ENCODE measurements at places on chromosomes 16 and 17.

- no peak for DNase-seq
Measured at GRCh38 chr16:65200857-65201256, 79.0 kb upstream of the CDH11 start.

DNA sequence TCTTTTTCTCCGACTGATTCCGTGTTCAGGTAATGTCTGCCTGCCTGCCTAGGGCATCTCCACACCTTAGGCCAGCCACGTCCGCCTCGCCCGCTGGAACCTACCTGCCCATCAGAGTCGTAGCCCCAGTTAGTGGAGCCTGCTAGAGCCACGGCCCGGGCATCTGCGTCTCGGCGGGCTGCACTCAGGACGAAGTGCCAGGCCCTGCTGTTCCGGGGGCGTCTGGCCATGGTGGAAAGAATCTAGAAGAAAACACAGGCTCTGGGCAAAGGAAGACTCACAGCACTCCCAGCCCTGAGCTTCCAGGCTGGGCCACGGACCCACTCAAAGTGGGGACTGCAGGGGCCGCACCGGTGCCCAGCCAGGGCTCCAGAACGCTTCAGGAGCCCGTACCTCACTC is 1.1 kb downstream of the SPSB3 start:
- no peak for DNase-seq

GRCh38 chr17:61321344-61321743 is 78.3 kb upstream of the TBX2 start:
- DNase-seq, result no peak

DNA sequence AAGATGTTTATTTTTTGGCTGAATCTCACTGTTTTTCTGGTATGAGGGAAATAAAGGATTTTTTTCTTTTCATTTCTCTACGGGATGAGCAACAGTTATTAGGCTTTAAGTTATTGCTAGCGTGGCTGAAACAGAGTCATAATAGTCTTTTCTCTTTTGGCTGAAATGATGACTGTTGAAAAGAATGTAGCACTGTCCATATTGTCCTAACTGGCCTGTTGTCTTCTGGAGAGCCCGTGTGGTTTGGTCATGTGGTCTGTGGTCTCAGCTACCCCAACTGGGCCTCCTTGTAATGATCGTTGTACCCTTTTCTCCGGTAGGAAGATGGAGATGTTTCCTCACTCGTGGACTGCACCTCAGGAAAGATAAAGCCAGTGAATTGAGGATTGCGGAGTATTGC is 36.6 kb downstream of the EPN2 start:
- no peak for DNase-seq

DNA sequence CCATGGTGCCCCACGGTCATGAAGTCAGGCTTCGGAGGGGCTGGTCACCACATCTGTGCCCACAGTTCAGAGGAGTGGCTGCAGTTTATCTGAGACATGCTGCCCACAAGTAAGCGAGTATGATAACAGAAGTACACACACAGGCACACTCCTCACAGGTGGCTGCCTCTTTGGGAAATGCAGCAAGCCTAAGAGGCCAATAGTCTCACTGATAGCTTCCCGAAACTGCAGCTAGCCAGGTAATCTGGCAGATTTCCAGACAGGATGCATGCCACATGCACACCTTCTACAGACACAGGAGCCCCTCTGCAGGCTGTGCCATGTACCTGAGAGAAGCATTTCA is 12.6 kb upstream of the GFOD2 start:
- no peak for DNase-seq

DNA sequence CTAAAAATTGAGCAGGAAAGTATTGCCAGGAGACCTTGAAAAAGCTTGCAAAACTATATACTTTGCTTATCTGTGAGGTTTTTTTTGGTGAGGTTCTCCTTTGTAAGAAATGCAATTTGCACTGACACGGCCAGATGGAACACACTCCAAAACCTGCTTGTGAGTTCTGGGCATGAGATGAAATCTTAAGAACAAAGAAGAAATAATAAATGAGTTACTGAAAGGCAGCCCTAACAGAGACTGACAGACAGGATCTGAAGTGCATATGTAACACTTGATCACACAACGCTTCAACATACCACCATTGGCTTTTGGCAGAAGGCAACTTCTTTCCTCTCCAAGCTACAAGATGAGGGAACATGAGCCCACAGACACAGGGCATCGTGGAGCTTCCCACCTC is 82.6 kb downstream of the USP31 start:
- DNase-seq, result no peak

DNA sequence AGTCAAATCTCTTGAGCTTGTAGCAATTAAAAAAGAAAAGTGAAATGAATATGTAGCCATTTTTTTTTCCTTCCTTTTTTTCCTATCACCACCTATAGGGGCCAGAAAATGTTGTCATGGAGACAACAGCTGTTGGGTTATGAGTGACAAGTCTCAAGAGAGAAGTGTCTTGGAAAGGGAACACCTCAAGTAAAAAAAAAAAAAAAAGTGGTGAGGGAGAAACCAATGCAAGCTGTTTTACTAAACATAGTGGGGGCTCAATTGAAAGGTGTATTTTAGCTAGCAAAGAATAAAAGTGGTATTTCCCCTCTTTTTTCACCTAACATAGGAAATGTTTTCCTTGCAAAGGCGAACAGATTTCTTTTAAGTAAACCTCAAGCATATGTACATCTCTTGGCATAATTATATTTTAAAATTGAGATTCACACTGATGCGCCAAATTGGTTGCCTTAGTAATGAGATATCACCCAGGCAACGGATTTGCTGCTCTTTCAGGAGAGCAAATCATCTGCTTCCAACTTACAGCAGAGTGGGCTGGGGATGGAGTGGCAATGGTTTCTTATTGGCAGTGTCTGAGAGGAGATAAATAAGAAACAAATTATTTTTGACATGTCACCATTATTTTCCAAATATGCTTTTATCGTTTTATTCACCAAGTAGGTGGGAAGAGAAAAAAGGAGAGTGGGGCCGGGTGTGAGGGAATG is 183.6 kb downstream of the MYO1D start:
- DNase-seq, result no peak

DNA sequence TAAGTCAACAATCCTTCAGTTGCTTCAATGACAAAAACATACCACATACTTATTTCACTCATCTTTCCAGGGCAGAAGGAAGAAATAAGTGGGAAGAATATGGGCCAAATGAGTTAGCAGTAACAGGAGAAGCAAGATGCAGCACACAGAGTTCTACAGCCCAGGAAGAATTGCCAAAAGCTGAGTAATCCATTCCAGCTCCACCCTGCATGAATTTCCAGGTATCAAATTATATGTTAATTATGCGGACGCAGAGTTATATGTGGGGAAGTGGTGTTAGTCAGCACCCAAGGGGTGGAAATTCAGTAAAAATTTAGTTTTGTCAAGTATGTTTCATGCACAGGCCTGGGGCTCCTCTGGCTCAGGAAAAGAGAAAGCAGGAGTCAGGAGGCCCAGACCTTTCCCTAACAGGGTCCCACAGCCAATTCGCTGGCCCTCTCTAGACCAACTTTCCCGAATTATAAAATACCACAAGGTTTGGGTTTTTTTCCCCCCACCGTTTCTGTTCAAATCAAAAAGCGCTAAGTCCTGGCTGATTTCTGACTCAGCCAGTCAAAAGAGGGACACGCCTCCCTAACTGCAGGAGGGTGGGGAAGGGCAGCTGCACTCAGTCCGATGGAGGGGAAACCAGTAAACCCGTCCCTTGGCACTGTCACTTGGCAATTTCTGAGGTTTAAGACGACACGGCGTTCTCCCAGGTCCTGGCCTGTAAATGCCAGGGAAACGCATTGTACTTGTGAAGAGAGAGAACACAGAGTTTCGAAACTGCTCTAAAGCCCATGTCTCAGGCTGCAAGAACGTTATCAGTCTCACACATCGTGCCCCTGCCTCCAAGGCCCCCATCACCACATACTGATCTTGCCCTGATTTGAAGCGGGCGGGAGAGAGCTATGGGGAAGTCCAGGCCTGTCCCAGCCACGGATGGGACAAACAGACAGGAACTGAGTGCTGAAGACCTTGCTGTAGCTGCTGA is 58.1 kb downstream of the ZFHX3 start:
- no peak for DNase-seq

- DNase-seq, result no peak
Measured at GRCh38 chr16:68357923-68358322, 47.1 kb downstream of the PRMT7 start.

- DNase-seq, result no peak
Measured at GRCh38 chr17:75622076-75622475, 11.2 kb upstream of the SMIM5 start.

DNA sequence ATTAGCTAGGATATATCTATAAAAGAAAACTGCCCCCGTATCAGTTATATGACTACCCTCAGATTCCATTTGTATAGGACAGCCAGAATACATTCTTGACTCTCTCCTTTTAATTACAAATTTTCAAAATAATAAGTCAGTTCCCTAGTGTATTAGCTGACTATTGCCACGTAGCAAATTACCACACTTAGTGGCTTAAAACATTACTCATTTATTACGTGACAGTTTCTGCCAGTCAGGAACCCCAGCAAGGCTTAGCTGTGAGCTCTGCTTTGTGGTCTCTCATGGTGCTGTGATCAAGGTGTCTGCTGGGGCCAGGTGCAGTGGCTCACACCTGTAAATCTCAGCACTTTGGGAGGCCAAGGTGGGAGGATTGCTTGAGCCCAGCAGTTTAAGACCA is 13.9 kb upstream of the SCNN1B start:
- DNase-seq, result no peak

- no peak for DNase-seq
Measured at GRCh38 chr17:10812674-10813073, 8.8 kb upstream of the TMEM238L start.

GRCh38 chr17:58974354-58974753 is 132.3 kb downstream of the TRIM37 start:
- DNase-seq, result no peak

GRCh38 chr17:4947010-4947410 is 1.3 kb downstream of the PFN1 start:
- no peak for DNase-seq

DNA sequence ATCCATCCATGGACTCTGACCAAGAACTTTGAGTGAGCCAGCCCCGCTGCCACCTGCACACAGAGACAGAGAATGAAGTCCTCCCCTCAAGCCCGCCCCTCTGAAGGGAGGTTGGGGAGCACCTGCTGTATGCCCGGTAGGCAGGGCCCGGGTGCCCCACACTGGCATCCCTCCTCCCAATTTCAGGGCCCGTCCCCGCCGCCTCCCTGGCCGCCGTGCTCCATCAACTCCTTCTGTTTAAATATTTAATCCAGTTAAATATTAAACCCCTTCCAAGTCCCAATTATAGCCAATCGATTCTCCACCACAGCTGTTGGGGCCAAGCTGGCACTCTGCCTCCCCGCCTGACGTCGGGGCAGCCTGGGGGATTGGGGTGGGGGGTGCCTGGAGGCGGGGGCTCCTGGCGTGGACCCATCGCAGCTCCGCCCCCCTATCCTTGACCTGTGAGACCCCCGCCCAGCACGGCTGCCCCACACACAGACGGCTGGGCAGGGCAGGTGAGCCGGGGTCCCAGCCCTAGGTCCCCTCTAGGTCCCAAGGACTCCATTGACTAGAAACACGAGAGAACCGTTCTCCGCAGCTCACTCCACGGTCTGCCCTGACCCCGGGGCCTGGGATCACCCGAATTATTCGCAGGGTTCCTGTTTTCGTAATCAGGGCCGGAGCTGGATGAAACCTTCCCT is 18.0 kb upstream of the CACNA1H start:
- no peak for DNase-seq

DNA sequence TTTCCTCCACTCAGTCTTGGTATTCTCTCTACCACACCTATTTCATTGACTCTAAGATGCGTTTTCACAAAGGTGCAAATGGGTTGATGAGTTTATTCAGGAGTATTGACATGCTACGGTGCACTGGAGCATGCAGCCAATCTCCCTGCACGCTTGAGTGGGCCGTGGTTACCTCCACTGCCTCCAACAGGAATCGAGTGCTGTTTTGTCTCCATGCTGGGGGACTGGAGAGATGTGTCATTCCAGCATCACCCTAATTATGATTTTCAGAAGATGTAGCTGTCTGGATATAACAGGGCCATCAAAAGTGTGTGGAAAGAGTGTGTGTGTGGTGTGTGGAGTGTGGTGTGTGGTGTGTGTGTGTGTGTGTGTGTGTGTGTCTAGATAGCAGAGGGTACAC is 351.6 kb upstream of the ZFHX3 start:
- peak; percentile 17 for DNase-seq

- no peak for DNase-seq
Measured at GRCh38 chr17:4537451-4538235, 17.5 kb downstream of the MYBBP1A start.

DNA sequence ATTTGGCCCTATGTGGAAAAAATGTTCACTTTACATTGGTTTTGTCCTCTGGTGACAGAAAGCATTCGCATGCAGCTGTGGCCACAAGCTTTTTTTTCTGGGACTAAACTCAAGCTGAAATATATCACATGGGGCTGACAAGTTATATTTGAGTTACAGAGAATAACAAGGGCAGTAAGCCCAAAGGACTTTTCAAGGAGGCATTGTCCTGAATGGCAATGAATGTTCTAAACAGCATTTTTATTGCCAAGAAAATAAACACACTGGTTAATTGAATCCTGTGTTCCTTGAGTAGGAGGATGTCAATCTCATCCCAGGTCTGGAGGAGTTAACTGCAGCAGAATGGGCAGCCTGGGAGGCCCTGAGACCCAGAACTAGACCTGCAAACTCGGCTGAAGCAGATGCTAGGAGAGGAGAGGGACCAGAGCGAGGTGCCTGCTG is 114.5 kb downstream of the COPRS start:
- no peak for DNase-seq

DNA sequence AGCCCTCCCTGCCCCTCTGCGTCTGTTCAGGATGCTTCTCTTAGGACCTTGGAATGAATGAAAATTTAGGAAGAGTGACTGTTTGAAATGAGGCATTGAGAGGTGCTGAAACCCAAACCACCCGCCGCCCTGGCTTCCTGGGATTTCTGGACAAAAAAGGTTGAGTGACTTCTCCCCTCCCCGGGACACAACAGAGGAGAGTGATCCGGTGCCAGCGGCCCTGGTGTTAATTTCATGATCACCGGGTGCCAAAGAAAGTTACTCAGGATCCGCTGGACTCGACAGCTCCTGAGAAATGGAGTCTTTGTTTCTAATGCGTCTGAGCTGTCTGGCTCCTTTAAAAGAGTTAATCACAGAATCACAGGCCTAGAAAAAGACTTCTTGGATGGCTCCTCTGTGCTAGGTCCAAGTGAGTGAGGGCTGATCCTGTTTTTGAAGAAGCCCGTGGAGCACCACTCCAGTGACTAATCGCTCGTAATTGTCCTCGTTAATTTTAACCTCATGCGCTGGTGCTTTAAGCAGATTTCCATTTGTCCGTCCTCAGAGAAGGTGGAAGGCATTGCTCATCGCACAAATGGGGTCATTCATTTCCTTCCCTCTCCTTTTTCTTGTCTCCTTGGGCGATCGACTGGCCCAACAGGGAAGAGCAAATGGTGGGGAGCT is 144.4 kb upstream of the ZFHX3 start:
- DNase-seq, result no peak

- DNase-seq, result no peak
Measured at GRCh38 chr17:76673729-76674128, 30.2 kb upstream of the ST6GALNAC1 start.

Data from GM12865 (cell line).